ENCODE measurements at places on chromosomes 12 and 14.

DNA sequence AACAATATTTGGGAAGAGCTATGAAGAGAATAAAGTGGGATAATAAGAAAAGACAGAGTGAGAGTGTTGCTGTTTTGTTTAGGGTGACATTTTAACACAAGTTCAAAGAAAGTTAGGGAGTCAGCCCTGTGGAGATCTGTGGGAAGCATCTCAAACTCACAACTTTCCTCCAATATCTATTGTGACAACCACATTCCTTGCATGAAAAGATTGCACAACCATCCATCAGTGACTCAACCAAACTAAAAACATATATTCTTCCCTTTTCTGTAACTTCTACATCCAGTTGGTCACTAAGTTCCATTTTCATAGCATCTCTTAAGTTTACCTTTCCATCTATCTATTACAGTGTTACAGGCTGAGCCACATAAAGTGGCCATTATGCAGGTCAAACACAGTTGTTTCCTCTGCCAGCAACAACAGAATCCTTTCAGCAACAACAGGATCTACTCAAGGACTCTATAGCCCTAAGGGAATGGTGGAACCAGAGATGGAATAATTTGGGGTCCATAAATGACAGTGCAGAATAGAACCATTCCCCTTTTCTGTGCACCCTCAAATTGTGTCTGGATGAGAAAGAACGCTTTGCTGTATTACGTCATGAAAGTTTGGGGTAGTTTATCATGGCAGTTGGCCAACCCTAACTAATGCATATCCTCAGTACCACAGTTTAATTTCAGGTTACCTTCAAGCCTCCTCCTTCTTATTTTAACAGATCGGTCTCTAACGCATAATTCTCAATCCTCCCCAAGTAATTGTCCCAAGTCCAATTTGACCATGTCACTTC is 118.8 kb downstream of the ST8SIA1 start:
- no peak for DNase-seq

DNA sequence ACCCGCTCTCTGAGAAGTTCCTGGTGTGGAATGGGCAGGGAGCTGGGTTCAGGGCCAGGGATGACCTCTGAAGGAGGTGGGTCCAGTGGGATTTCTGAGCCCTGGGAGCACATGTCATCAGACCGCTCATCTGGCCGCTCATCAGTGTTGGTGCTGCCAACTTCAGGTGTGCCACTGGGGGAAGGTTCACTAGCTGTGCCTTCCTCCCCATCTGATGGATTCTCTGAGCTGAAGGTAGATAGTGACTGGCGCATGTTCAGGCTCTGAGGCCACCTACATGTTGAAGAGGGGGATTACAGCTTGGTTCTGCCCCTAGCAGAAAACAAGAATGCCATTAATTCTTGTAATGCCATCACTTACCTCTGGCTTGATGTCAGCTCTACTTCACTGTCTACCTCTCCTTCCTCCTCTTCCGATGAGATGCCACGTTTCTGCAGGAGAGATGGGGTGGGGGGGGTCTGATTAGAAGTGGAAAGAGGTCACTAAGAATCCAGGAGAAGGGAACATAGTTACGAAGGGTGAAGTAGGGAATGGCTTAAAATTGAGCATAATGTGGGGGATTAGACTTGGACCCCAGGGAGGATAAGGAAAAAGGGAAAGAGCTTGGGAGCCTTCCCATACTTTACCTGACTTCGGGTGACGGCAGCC is 17.2 kb downstream of the MAP3K12 start:
- DNase-seq = no peak

GRCh38 chr12:2477009-2477766 is 317.6 kb upstream of the FKBP4 start:
- no peak for DNase-seq

- DNase-seq = no peak
Observed at GRCh38 chr12:64194333-64195149, 27.6 kb downstream of the KICS2 start.

DNA sequence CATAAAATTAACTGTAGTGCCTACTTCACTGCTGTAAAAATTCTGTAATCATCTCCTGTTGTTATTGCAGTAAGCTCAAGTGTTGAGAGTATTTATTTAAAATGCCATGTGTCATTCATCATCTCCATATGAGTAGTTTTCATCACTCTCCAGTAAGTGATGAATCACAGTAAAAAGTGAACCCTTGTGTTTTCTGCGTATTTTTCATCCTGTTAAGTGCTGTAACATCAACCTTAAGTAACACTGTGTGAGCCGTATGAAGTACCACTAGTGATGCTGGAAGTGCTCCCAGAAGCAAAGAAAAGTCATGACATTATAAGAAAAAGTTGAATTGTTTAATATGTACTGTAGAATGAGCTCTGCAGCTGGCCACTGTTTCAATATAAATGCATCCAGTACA is 55.4 kb downstream of the SLCO1B3 start:
- no peak for DNase-seq

- no peak for DNase-seq
Observed at GRCh38 chr12:121653999-121654398, 15.5 kb downstream of the MORN3 start.

- no peak for DNase-seq
Observed at GRCh38 chr12:49809381-49809905, 18.8 kb downstream of the NCKAP5L start.

- no peak for DNase-seq
Observed at GRCh38 chr14:59015482-59015881, 173.0 kb upstream of the DAAM1 start.

GRCh38 chr12:61610143-61610542 is 650.1 kb upstream of the USP15 start:
- DNase-seq = no peak

GRCh38 chr12:46907791-46908190 is 82.0 kb upstream of the SLC38A4 start:
- no peak for DNase-seq

DNA sequence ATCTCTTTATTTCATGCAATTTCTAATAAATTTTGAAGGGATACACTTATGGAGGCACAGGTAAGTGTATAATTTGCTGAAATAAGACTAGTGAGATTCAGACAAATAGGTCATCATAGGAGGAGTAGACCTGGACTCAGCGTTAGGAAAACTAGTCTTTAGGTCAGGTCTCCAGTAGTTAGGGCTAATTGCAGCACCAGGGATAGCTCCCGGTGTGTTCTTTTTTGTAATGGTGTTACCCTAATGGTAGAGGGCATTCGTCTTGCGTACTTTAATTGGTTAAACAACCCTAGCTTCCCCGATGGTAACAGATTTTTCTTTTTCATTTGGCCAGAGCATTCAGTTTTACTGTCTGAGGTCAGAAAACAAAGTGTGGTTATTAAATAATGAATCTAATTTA is 64.9 kb downstream of the ARID2 start:
- DNase-seq = no peak

DNA sequence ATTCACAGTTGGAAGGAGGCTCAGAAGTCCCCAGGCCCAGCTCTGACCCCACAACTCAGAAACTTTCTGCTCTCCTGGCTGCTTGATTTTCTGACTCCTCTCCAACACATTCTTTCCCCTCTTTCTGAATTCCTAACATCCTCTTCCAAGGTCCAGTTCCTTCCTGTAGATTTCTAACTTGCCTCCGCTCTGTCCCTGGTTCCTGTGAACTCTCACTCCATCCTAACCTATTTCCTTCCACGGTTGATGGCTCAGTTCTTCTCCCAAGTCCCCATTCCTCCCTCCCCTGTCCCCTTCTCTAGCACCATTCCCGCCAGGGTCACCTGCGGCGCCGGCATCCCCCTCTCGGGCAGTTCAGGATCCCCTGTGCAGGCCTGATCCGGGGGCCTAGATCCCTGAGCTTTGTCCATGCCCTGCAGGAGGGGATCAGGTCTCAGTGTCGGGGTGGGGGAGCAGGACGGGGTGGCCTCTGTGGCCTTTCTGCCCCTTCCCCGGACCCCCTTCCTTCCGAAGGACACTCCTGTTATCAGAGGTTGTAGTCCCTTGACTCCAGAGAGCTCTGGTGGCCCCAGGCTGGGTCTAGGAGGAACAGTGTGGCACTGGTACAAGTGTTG is 6.0 kb upstream of the SLC22A17 start:
- no peak for DNase-seq

GRCh38 chr12:117885211-117885610 is 83.6 kb downstream of the KSR2 start:
- no peak for DNase-seq

DNA sequence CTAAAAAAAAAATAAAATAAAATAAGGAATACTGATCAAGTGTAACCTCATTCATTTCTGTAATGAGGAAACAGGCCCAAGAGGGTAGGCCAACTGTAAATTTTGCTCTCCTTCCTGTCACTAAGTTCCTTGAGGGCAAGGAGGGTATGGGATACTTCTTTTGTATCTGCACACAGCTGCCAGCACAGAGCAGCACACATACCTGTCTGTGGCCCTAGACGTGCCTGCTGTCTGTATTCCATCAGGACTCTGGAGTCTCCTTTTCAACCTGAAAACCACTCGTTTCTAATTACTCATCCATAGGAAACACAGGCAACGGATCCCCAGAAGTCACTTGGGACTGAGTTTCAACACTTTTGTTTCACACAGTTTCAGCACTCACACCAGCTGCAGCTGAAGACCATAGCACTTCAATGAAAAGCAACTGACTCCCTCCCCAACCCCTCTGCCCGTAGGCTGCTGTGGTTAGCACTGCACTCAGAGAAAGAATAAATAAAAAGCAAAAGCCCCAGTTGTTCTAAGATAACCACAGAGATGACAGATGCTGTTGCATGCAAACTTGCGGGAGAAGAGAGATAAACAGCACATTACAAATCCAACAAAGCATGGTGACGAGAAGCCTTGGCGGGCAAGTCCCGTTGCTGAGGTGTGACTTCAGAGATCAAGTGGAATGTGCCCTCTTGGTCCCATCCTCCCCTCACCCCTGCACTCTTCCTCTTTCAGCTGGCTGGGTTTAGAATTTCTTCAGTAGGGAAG is 24.9 kb downstream of the CRACR2A start:
- DNase-seq = no peak

DNA sequence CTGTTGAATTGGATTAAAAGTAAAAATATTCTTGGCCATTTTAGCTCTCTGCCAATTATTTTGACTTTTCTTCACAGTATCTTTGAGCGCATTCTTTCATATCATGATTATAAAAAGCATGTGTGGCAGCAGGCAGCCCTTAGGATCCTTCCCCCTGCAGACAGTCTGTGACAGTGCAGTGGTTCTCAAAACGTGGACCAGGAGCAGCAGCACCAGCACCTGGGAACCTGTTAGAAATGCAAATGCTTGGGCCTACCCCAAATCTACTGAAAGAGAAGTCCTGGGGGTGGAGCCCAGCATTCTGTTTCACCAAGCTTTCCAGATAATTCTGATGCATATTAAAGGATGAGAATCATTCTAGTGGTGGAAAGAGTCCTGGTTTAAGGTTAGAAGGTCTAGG is 155.6 kb downstream of the MON2 start:
- no peak for DNase-seq

DNA sequence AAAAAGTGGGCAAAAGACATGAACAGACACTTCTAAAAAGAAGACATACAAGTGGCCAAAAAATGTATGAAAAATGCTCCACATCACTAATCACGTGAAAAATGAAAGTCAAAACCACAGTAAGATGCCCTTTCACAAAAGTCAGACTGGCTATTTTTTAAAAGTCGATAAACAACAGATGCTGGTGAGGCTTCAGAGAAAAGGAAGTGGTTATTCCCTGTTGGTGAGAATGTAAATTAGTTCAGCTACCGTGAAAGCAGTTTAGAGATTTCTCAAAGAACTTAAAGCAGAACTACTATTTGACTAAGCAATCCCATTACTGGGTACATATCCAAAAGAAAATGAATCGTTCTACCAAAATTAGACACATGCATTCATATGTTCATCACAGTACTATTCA is 237.0 kb downstream of the KIF21A start:
- no peak for DNase-seq
